ENCODE measurements at places on chromosomes 7 and 10.

DNA sequence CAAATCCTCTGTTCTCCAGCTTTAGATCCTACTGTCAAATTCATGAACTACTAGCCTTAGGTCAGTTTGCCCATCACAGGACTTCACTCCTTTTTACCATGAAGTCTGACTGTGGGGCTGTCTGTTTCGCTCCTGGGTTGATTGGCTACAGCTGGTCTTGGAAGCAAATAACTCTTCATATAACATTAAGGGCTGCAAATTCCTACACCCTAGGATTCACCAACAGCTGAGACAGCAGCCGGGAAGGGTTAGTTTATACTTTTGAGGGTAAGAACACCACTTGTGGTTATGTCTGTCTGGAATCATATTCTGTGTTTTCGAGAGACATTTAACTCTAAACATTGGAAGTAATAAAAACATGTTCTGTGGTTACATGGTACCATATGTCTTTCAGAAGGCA lies 55.9 kb upstream of the KIAA1217 start:
- DNase-seq, result no peak

DNA sequence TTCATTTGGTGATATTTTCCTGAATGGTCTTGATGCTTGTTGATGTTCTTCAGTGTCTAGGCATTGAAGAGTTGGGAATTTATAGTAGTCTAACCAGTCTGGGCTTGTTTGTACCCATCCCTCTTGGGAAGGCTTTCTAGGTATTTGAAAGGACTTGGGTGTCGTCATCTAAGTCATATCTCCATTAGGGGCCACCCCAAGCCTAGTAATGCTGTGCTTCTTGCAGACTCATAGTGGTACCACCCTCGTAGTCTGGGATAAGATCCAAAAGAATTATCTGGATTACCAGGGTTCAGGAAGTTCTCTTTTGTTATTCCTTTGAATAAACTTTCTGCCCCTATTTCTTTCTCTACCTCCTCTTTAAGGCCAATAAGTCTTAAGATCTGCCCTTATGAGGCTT lies 319.4 kb upstream of the MYO3A start:
- no peak for DNase-seq

- DNase-seq, result no peak
These were observed 229.8 kb downstream of the FGFR2 start for GRCh38 chr10:121368347-121369025.

DNA sequence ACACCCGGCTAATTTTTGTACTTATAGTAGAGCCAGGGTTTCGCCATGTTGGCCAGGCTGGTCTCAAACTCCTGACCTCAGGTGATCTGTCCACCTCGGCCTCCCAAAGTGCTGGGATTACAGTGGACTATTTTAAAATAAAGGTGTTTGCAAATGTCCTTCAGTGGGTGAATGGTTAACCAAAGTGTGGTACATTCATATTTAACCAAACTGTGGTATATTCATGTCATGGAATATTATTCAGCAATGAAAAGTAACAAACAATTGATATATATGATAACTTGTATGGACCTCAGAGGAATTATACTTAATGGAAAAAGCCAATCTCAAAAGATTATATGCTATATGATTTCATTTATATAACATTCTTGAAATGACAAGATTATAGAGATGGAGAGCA lies 190.0 kb downstream of the CREB5 start:
- DNase-seq, result no peak

DNA sequence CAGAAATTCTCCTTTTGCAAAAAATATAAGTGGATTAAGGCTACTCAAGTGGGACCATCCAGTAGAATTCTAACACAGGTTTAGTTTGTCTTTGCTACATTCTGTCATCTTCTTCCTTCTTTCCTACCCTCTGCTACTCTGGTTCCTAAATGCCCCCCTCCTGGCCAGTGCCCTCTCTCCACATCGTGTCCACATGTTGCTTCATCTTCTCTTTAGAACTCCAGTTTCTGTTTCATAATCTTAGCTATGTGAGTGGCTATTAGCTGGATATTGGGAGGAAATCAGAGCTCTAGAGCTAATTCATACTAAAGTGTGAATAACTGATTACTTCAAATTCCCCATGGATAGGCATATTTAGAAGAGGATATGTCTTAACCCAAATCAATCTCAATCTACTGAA lies 528.5 kb downstream of the LRMDA start:
- DNase-seq, result no peak

GRCh38 chr10:13678101-13678843 lies 91.5 kb downstream of the PRPF18 start:
- DNase-seq, result no peak

GRCh38 chr7:74325210-74325565 lies 36.0 kb downstream of the CLIP2 start:
- DNase-seq, result no peak

- DNase-seq, result no peak
These were observed 40.5 kb downstream of the C10orf120 start for GRCh38 chr10:122659126-122659525.

- no peak for DNase-seq
These were observed 140.3 kb downstream of the MAPK8 start for GRCh38 chr10:48446785-48447184.

- no peak for DNase-seq
These were observed 66.3 kb downstream of the CREB5 start for GRCh38 chr7:28478656-28479055.

- no peak for DNase-seq
These were observed 568.2 kb upstream of the MGMT start for GRCh38 chr10:128898916-128899195.

- DNase-seq, result no peak
These were observed 11.8 kb upstream of the TIAL1 start for GRCh38 chr10:119608316-119609155.

- DNase-seq, result no peak
These were observed 28.2 kb upstream of the MPP7 start for GRCh38 chr10:28331066-28331465.

DNA sequence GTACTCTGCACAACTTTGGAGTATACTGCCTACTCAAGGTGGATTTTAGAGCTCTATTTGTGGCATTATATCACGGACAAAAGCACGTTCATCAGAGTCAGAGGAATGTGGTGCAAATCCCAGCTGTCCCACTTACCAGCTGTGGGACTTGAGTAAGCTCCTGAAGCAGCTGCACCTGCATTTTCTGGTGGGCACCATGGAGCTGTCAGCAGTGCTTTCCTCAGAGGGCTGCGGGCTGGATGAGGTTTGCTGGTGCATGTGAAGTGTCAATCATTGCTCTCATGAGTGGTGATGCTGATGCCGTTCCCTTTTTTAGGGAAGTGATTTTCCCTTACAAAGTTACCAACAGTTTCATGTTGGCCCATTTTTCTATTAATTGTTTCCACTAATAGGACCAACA lies 53.4 kb downstream of the EGFR start:
- no peak for DNase-seq

- DNase-seq, result no peak
These were observed 192.4 kb upstream of the DGKB start for GRCh38 chr7:15094989-15095388.

GRCh38 chr10:27485368-27485767 lies 18.7 kb upstream of the RAB18 start:
- no peak for DNase-seq

DNA sequence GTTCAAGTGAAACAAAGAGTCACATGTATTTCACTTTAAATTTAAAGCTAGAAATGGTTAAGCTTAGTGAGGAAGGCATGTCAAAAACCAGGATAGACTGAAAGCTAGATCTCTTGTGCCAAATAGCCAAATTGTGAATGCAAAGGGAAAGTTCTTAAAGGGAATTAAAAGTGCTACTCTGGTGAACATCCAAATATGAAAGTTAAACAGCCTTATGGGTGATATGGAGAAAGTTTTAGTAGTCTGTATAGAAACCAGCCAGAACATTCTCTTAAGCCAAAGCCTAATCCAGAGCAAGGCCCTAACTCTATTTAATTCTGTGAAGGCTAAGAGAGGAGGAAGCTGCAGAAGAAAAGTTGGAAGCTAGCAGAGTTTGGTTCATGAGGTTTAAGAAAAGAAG lies 47.1 kb downstream of the MXI1 start:
- DNase-seq, result no peak

DNA sequence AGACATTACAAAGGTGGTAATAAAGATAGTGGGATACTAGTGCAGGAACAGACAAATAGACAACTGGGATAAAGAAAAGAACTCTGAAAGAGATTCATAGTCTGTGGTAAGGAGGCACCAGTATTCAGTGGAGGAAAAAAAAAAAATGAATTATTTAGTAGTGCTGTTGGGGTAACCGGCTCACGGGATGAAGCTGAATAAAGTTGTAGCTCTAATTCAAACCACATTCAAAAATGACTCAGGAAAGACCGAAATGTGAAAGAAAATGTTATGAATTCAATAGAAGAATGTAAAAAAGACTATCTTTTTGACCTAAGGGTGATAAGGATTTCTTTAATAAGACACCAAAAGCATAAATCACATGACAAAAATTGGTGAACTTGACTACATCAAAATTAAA lies 83.1 kb upstream of the HABP2 start:
- DNase-seq, result no peak

- no peak for DNase-seq
These were observed 236.7 kb upstream of the KMT2E start for GRCh38 chr7:104777301-104777800.

DNA sequence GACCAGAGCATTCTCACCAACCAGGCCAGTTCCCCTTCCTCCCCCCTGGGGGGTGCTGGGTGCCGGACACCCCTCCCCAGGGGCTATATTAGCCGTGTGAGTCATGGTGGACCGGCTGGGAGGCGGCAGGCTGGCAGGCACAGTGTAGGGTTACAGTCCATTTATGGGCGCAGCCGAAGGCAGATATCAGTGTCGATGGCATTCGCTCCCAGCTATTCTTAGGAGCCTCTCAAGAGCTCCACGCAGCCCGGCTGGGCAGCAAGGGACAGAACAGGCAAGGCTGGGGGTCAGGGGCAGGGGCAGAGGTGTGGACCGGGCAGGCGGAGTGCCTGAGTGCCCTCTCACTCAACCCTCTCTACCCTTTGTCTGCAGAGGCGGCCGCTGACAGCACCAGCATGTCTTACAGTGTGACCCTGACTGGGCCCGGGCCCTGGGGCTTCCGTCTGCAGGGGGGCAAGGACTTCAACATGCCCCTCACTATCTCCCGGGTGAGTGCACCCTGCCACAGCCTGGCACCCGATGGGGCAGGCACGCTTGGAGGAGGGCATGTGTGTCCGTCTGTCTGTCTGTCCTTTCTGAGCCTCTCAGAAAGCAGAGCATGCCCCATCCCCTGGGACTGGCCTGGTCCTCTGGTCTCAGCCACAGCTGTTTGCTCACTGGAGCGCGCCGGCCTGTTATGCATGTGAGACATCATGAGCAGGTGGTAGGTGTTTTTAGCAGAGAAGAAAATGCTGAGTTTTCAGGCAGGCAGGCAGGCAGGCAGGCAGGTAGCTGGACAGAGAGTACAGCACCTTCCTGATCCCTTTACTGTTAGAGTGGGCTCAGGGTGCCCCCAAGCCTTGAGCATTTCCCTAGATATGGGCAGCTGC lies at the start of gene LDB3:
Gene LDB3, plus strand, starts transcription at position 215 of the 869 bp plus-strand sequence. Its CDS starts 181 bp downstream, at position 396.
- DNase-seq, result no peak

- no peak for DNase-seq
These were observed 11.6 kb downstream of the VWDE start for GRCh38 chr7:12391922-12392615.

DNA sequence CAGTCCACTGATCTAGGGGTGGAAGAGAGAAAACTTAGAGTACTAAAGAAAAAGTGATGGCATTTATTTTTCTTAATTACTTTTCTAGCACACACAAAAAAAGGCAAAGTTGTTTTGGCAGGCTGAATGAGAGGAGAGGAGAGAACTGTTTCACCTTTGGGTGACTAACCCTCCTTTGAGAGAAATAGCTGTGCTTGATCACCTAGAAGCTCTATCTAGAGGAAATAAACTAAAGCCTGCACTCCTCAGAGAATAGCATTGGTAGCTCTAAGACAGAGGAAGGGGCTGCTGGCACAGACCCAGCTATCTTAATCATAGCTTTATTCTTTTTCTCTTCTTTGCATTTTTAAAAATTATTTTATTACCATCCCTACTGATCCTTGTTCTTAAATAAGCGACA lies 6.3 kb downstream of the TMEM243 start:
- DNase-seq, result no peak

- DNase-seq, result no peak
These were observed 42.6 kb downstream of the TYW1B start for GRCh38 chr7:72785166-72785955.

GRCh38 chr7:1248916-1249581 lies 16.4 kb downstream of the UNCX start:
- no peak for DNase-seq

- no peak for DNase-seq
These were observed 103.8 kb downstream of the TCF7L2 start for GRCh38 chr10:113053881-113054280.

DNA sequence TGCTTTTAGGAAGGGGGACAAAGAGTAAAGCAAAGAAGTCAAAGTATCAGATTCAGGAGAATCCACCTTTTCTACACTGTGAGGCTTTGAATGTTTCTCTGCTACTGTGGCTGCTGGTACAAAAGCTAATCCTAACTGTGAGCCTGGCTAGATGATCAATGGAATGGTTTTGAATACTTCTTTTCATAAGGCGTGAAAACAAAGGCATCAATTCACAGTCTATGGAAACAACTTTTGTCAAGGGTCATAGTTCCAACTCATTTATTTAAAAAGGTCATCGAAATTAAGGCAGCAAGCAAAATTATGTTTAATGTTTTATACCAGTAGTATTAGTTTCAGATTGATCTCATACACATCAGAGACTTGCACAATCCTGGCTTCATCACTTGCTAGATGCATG lies 118.1 kb downstream of the CTTNBP2 start:
- no peak for DNase-seq

- DNase-seq, result no peak
These were observed 342.6 kb downstream of the TCERG1L start for GRCh38 chr10:130968964-130969363.

GRCh38 chr10:13673156-13673555 lies 86.4 kb downstream of the PRPF18 start:
- DNase-seq, result no peak

DNA sequence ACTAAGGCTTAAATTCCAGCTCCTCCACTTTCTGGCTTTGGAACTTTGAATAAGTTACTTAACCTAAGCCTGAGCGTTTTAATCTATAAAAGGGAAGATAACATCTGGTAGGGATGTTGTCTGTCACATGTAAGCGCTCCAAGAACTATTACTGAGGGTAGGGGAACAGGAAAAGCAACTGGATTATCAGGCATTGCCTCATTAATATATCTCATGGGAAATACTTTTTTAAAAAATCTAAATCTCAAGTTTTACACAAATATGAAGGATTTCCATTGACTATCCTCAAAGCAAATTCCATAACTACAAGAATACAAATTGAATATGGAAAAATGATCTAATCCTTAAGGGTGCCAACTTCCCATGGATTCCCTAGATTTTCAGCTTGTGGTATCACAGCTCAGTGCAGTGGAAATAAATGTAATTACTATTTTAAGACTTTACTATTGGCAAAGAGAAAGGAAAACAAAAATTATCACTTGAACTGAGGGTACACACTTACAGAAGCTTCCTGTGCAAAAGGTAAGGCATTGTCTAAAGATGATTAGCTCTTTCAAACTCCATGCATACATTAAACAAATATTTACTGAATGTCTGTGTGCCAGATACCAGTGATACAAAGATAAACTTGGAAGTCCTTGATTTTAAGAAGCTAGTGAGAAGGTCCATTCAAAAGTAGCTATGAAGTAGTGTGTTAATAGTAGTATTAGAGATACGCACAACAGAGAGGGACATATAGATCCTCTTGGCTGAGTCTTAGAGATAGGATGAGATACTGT lies 38.4 kb downstream of the NT5C2 start:
- DNase-seq, result no peak

- DNase-seq, result no peak
These were observed 259.4 kb downstream of the STK31 start for GRCh38 chr7:23969443-23969842.
